Mesothelial cell of epicardium (in vitro differentiated cells): ENCODE measurements at places on chromosomes 6 and 20.

DNA sequence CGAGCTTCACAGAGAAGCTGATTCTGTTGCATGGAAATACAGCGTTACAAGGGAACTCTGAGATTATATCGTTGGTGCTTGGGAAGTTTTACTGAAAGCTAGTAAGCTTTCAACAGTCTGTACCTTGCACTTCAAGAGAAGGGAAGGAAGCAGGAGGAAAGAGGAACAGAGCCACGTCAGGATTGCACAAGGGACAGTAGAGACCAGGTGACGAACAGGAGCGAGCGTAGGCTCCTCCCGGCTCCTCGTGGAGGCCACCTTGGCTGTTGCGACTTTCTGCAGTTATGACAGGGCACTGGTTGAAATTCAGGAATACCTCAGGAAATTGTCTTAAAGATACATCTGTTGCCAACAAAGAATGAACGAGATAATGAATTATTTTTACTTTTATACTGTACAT is 18.8 kb downstream of the RTF2 start:
- no peak overlapping the region for H3K27ac ChIP-seq
- H3K27me3 ChIP-seq: no peaks in the 10 kb centered on the region
- H3K4me3 ChIP-seq: no peak overlapping the region
- H3K4me1 ChIP-seq: no peaks in the 10 kb centered on the region

- H3K4me1 ChIP-seq: peaks cover 4% of the 10 kb centered on the region
- no peaks in the 10 kb centered on the region for H3K27me3 ChIP-seq
- no peak overlapping the region for H3K4me3 ChIP-seq
- DNase-seq: peak; percentile 44
These were observed 6.3 kb downstream of the OR2A4 start for GRCh38 chr6:131694832-131695426.

GRCh38 chr6:37490536-37491170 is 9.0 kb downstream of the CCDC167 start:
- H3K36me3 ChIP-seq: no peaks in the 10 kb centered on the region
- no peak overlapping the region for H3K27ac ChIP-seq
- H3K4me3 ChIP-seq: no peak overlapping the region
- H3K4me1 ChIP-seq: peaks cover 14% of the 10 kb centered on the region

GRCh38 chr6:332671-333070 is 40.4 kb downstream of the DUSP22 start:
- no peaks in the 10 kb centered on the region for H3K4me1 ChIP-seq
- H3K27ac ChIP-seq: no peak overlapping the region
- H3K4me3 ChIP-seq: no peak overlapping the region
- no peak for DNase-seq
- no peaks in the 10 kb centered on the region for H3K27me3 ChIP-seq
- no peaks in the 10 kb centered on the region for H3K36me3 ChIP-seq

- no peak for DNase-seq
- H3K27me3 ChIP-seq: no peaks in the 10 kb centered on the region
- H3K36me3 ChIP-seq: no peaks in the 10 kb centered on the region
These were observed 22.4 kb upstream of the RBM24 start for GRCh38 chr6:17258749-17259148.
